AG04449 (cell line): ENCODE measurements at places on chromosomes 2 and 18.

DNA sequence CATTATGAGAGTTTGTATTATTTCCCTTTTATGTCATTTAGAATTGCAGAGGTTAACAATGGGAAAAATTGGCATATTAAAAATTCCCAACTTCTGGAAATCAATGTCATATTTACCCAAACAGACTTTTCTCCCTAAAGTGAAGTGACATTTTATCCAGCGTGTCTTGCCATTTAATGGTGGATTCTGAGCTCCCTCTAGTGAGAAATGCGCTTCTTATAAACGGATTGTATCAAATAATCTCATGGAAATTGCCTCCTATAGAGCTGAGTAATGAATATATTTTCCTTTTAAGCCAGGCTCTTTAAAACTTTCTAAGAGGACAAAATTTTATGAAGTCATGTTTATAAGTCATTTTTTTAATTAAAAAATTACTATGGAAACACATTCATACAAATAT, 5.7 kb upstream of the GCFC2 start:
- no peak for DNase-seq

- DNase-seq: no peak
Observed at GRCh38 chr2:149857344-149857743, 269.8 kb upstream of the MMADHC start.

- no peak for DNase-seq
Observed at GRCh38 chr18:48073211-48073930, 142.9 kb upstream of the SMAD2 start.

- peak; percentile 92 for DNase-seq
Observed at GRCh38 chr2:197286805-197287595, 23.6 kb downstream of the ANKRD44 start.

- DNase-seq: no peak
Observed at GRCh38 chr2:38763228-38763627, 12.1 kb upstream of the SRSF7 start.

GRCh38 chr2:162069267-162069903, 4.6 kb downstream of the DPP4 start:
- DNase-seq: no peak

GRCh38 chr2:144156736-144157640, 362.9 kb downstream of the ZEB2 start:
- no peak for DNase-seq

GRCh38 chr2:56582570-56582969, 398.8 kb downstream of the CCDC85A start:
- no peak for DNase-seq

- DNase-seq: no peak
Observed at GRCh38 chr2:116489292-116489691, 1325.2 kb upstream of the DDX18 start.

- DNase-seq: no peak
Observed at GRCh38 chr18:34840256-34840826, 130.2 kb downstream of the DTNA start.

GRCh38 chr2:200156166-200156835, 150.2 kb upstream of the SPATS2L start:
- DNase-seq: no peak

DNA sequence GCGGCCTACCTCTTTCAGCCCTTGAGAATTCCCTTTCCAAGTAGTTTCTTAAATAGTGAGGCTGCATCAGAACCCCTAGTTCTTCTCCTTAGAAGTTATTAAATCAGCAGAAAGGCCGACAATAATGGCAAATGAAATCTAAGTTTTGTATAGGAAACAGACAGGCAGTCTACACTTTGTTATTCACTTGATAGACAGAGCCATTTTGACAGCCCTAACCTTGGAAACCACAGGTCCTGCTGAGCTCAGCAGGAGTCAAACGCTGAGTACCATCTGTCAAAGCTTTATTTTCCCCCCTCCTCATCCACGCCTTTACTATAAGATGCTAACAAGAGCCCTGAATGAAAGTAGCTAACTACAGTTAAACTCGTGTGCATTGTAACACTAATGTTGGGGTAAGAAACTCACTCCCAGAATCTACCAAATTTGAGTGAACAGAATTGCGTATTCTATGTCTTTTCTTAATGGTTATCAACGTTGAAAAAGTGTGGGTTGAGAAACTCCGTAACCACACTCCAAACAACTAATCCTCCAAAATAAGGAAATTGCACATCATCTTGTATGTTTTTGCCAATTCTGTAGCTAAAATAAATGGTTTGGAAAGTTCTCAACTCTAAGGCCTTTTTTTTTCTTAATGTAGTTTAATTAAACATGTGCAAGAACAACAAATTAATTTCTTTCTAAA, 90.6 kb upstream of the EFEMP1 start:
- no peak for DNase-seq

- DNase-seq: no peak
Observed at GRCh38 chr2:21330786-21331391, 207.1 kb downstream of the TDRD15 start.

GRCh38 chr2:88950010-88950409, 258.5 kb downstream of the RPIA start:
- no peak for DNase-seq

DNA sequence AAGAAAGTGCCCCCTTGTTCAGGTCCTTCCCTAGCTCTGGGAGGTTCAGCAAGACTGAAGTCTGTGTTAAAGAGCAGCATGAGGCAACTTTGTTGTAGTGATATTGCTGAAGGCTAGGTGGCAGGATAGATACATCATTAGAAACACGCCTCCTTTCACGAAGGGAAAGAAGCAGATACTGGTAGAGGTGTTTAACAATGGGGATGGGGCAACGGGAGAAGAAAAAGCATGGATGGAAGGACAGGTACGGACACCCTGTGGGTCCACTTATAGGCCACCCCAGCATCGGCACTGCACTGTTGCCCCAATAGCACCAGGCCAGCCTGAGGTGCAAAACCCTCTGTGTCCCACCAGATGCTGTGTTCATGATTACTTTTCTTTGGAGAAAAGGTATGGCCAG, 3.5 kb upstream of the IGFBP5 start:
- no peak for DNase-seq

DNA sequence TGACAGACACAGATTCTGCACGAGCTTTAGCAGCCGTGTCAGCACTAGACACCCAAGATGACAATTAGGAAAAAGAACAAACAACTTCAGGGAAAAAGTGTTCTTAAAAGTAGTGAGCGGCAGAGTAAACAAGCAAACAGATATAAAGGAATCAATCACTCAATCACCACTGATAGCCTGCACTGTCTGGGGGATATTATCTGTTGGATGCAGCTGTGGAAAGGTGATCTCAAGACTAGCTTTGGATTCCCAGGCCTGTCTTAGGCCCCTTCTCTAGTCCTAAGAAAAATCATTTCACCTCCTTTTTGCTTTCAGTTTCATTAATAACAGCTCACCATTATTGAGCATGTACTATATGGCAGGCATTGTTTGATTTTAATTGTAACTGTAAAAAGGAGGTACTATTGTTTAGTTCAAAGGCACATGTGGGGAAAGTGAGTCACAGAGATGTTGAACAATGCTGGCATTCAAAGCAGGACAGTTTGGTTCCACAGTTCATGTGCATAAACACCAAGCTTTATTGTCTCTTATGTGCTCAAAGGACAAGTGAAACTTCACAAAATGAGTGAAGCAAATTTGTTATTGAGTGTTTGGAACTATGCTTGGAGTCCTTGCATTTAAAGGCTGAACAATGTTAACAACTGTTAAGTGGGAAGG, 147.3 kb upstream of the TCF4 start:
- DNase-seq: no peak

- no peak for DNase-seq
Observed at GRCh38 chr18:72376256-72376655, 167.9 kb downstream of the CBLN2 start.

DNA sequence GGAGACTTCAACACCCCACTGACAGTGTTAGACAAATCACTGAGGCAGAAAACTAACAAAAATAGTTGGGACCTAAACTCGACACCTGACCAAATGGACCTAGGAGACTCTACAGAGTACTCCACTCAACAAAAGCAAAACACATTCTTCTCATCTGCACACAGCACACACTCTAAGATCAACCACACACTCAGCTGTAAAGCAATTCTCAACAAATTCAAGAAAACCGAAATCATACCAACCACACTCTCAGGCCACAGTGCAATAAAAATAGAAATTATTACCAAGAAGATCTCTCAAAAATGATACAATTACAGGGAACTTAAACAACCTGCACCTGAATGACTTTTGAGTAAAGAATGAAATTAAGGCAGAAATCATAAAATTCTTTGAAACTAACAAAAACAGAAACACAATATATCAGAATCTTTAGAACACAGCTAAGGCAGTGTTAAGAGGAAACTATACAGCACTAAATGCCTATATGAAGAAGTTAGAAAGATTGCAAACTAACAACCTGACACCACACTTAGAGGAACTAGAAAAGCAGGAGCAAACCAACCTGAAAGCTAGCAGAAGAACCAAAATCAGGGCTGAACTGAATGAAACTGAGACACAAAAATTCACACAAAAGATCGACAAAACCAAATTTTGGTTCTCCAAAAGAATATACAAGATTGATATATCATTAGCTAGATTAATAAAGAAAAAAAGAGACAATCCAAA, 46.3 kb downstream of the RTTN start:
- DNase-seq: no peak

GRCh38 chr2:8710951-8711350, 29.1 kb downstream of the ID2 start:
- DNase-seq: no peak

DNA sequence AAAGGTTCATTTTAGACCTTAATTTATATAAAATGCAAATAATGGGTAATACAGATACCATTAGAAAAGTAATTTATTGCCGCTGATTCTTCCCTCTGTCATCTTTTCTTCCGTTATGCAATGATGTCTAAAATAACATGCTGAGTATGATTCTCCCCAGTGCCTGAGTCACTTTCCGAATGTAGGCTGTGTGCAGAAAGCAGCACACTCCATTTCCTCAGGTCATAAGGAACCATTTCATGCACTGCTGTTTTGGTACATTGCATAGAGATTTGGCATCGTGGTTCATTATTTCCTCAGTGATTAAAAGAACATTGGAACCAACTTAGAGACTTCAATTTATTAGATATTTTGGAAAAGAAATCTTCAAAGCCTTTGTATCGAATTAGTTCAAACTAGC, 173.5 kb downstream of the CDH2 start:
- DNase-seq: no peak
